ENCODE measurements at places on chromosomes 4 and X.

GRCh38 chr4:163922302-163922701 lies 427.8 kb downstream of the TMA16 start:
- no peak for DNase-seq

GRCh38 chrX:44669626-44670025 lies 127.0 kb upstream of the FUNDC1 start:
- DNase-seq: no peak

DNA sequence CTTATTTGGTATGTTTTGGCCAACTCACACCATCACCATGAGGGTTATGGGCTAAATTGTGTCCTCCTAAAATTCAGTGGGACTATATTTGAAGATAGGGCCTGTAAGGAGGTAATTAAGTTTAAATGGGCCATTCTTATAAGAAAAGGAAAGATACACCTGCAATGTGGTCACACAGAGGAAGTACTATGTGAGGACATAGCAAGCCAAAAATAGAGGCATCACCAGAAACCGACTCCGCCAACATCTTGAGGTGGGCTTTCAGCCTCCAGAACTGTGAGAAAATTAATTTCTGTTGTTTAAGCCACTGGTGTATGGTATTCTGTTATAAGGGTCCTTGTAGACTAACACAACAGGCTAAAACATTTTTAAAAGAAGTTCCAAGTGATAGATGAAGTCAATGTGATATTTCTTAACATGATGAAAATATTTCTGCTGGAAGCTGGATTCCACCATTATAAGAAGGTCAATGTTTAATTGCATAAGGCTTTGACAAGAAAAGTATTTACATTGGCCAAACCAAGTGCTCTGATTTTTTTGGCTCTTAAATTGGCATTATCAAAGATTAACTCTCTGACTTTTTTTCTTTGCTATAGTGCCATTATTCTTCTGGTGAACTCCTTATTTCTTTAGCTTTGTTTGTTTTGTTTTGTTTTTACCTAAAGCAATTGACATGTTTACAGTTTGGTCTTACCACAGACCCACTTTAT lies 540.9 kb downstream of the PPARGC1A start:
- DNase-seq: no peak

- DNase-seq: no peak
These were observed 80.7 kb downstream of the FHIP1A start for GRCh38 chr4:151489462-151490203.

GRCh38 chr4:39636531-39637184 lies 2.0 kb downstream of the SMIM14 start:
- DNase-seq: peak; percentile 29

DNA sequence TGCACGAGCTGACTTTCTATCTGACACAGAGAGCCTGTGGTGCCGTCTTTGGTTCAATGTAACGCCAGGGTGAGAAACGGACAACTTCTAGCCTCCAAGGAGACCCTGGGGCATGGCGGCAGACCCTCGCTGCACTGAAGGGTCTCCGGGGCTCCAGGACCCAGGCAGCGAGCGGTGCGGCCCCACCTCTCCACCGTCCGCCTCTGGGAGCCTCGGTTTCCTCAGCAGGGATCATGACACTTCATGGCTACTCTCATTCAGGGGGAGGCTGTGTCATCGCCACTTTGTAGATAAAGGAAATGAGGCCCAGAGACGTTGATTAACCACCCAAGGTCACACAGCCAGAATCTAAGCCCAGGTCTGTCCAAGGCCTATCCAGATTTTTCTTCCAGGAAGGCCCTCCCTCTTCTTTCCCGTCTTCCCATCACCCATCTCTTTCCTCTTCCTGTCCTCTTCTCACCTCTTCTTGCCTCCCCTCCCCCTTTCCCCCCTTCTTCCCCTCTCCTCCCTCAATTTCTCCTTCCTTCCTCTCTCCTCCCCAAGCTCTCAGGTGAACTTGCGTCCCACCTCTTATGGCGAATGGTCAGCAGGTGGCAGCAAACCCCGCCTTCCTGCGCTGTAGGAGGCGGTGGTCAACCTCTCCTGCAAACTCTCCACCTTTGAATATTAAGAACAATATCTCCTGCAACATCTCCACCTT lies 69.3 kb upstream of the HMX1 start:
- DNase-seq: no peak

DNA sequence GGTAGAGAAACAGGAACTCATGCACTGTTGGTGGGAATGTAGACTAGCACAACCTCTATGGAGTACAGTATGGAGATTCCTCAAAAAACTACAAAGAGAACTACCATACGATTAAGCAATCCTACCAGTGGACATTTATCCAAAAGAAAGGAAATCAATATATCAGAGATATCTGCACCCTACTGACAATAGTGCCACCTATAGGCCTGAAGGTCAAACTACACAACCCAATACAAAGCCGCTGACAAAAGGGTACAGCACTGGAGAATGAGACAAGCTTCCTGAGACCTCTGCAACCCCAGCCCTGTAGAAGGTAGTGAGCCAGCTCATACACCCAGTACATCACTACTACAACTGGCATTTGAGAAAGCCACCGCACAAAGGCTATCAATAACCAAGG lies 67.1 kb downstream of the CBR4 start:
- no peak for DNase-seq

DNA sequence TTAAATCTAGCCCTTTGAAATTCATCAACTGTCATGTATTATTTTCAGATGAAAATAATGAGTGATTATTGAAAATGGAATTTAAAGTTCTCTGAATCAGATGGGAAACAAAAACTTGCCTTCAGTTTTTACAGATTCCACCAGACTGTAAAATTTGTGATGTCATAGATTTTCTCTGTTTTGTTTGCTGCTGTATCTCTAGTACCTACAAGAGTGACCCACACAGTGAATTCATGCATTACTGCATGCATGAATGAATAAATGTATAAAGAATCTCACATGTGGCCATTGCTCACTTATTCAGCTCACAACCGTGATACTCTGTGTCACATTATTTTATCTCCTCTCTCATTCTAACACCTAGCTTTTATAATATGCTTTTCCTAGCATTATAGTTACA lies 532.2 kb upstream of the AGA start:
- no peak for DNase-seq

DNA sequence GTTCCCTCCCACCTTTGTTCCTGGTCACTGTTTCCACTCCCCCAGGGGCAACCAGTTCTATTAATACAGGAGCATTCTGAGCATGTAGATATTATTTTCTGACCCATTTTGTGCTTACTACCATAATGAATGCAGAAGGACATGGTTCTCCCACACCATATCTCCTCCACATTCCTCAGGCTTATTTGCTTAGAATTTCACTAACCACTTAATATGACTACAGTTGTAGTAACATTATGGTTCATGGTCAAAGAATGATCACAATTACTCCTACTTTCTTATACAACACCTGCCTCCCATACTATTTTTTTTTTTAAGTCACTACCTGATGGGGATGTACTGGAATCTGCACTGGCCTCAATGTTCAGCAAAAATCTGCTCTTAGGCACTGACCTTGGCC lies 7.5 kb upstream of the FAM184B start:
- no peak for DNase-seq

GRCh38 chr4:78926826-78927225 lies 12.4 kb downstream of the PAQR3 start:
- no peak for DNase-seq

DNA sequence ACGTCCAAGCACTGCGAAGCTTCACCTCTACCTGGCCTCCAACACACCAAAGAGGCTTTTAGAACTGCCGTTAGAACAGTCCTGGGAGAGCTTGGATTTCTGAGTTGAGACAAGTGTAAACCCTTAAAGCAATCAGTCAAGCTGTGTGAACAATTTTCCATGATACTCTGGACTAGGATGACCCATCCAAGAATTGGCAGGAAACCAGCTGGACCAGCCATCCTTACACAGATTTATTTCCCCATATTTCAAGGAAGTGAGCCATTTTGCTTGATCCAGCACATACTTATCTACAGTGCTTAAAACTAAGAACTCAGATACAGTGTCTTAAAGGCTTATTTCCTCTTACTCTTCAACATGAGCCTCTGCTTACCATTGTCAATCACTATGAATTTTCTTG lies 340.7 kb upstream of the HS3ST1 start:
- DNase-seq: peak; percentile 11

DNA sequence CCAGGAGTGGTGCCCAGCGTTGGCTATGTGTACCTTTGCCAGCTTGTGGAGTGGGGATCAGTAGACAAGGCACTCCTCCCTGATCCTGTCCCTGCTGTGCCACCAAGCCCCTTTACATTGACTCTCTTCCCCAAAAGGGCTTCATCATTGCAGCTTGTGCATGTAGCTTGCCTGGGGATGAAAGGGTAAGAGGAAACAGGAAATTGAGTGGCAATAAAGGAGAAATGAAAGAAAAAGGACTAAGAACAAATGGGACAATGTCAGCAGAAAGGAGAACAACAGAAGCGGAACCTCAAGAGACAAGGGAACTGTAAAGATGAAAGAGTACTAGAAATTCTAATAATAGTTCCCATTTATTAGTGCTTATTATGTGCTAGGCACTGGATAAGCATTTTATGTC lies 8.7 kb upstream of the IL13RA1 start:
- DNase-seq: no peak
